Amniotic stem cell (primary cell): ENCODE measurements at places on chromosomes 1 and 21.
A peak's percentile ranks its signal among the peaks of the same experiment; 100 is the strongest.

DNA sequence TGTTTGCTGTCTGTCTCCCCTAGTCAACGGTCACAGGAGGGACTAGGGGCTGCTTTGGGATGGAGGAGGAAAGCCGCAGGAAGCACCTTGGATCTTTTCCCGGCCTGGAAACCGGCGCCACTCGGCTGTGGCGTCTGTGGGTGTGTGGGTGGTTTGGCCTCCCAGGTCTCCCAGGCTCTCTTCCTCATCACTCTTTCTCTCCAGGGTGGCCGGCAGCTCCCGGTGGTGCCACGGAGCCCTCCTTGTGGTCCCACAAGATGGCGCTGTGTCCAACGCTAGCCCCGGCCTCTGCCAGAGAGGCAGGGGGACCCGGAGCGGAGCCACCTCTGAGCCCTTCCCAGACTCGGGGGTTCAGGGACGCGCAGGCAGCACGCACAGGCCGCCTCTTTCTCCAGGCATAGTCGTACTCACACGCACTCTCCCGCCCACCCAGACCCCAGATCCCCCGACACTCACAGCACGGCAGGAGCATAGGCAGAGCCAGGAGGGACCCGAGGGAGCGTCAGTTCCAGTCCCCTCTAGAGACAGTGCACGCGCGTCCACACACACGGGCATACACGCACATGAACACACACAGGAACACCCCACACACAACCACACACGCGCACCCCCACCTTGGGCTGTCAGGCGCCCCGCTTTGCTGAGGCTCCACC, 31.2 kb downstream of the CDCP2 start:
- peak; percentile 14 for DNase-seq

GRCh38 chr1:202243006-202243405, 49.4 kb downstream of the LGR6 start:
- DNase-seq, result no peak

DNA sequence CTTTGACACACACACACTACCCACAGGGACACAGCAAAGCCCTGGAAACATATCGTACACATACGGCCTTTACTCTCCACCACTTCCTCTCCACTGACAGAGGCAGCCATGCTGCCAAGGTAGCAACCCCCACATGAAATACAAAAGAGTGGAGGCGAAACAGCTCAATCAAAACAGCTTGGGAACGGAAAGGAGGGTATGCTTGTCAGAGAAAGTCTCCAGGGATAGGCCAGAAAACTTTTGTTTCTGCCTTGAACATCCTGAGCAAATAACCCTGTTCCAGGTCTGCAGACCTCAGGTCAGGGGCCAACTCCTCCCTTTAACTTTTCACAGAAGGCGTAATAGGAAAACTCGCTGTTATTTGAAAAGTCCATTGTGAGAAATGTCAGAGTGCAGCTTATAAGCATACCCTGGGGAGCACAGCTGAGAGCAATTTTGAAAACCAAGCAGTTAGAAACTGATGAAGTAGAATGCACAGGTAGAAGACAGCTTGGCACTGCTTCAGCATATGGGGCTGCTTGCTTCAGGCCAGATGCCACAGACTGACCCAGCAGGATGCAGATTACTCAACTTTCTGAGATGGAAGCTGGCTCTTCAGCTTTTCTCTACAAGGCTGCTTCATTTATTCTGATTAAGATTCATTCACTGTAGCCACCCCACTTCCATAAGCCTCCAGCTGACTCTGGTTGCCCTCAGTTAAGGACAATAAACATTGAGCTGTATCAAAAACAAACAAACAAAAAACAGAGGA, 18.0 kb downstream of the KIAA0319L start:
- DNase-seq, result no peak

GRCh38 chr1:113048064-113048463, 24.9 kb upstream of the LRIG2 start:
- DNase-seq, result no peak

DNA sequence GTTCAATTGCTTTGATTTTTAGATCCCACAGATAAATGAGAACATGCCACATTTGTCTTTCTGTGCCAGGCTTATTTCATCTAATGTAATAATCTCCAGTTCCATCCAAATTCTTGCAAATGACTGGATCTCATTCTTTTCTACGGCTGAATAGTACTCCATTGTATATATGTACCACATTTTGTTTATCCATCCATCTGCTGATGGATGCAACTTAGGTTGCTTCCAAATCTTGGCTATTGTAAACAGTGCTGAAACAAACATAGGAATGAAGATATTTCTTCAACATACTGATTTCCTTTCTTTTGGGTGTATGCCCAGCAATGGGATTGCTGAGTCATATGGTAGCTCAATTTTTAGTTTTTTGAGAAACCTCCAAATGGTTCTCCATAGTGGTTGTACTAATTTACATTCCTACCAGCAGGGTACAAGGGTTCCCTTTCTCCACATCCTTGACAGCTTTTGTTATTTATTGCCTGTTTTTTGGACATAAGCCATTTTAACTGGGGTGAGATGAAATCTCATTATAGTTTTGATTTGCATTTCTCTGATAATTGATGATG, 344.4 kb downstream of the KCTD3 start:
- no peak for DNase-seq

DNA sequence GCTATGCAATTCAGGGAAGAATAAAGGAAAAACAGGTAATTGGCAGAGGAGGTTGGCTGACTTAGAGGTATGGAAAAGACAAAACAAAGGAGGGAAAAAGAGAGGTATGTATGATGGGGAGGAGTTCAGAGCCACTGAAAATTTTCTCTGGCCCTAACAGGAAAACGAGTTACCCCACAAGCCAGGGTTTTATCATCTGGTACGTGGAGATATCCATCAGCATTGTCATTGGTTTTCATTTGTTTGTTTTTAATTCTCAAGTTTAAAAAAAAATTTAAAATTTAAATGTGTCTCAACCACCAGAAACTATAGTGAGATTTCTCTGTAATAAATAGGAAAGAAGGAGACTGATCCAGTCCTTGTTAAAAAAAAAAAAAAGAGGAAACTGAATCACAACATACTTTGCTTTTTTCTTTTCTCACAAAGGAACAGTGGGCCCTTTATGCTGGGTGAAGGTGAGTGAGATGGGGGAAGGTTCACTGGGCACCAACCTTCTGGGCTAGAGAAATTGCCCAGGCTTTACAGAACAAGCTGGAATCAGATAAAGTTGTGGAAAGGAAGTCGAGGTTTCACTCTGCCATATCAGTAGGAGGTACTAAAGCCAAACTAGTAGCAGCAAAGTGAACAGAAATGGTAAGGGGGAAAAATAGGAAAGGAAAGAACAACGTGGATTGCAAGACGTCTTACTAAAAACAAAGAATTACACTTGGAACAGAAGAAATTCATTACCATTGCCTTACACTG, 2.7 kb downstream of the IFNAR2 start:
- no peak for DNase-seq

DNA sequence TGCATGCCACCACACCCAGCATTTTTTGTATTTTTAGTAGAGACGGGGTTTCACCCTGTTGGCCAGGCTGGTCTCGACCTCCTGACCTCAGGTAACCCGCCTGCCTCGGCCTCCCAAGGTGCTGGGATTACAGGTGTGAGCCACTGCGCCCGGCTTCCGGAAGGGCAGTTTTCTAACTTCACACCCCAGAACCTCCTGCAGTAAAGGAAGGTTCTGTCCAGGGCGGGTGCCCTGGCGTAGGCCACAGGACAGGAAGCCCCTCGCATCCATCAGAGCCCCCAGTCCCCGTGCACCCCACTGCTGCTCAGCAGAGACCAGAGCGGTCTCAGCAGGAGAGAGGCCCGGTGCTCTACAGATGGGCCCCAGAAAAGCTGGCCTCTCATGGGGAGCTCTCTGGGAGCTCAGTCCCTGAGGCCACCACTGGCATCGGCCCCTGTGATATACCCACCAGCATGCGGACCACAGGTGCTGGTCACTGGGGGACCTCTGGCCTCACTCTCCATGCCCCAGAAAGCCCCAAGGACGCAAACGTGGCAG, 4.1 kb upstream of the DNMT3L start:
- DNase-seq, result no peak

DNA sequence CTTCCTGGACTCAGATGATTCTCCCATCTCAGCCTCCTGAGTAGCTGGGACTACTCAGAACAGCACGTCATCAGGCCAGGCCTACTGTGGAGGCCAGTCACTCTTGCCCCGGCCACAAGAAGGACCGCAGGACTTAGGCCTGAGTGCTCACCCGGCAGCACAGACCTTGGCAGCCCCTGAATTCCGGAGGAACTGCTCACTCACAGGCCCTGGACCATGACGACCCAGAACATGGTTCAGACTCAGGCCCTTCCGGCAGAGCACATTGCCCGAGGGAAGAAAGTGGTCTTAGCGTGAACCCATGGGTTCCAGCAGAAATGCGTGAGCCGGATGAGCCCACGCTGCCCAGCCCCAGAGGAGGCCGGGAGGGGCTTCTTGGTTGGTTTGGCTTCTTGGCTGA, 177.3 kb upstream of the TMEM51 start:
- DNase-seq, result no peak

DNA sequence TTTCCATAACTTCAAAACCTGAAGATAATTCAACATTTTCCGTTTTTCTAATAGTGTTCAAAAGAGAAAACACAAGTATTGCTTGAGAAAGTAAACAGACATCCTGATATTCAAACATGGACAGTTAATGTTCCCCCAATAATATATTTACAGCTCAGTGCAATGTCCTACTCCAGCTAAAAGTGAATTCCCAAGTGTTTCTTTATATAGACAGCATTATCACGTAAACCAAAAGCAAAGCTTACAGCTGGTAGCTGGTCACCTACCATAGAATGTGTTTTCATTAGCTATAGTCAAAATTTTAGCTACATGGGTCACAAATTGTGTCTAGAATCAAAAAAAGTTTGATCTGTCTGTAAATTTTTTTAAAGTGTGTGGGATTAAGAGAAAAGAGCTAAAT, 34.9 kb downstream of the WLS start:
- no peak for DNase-seq

DNA sequence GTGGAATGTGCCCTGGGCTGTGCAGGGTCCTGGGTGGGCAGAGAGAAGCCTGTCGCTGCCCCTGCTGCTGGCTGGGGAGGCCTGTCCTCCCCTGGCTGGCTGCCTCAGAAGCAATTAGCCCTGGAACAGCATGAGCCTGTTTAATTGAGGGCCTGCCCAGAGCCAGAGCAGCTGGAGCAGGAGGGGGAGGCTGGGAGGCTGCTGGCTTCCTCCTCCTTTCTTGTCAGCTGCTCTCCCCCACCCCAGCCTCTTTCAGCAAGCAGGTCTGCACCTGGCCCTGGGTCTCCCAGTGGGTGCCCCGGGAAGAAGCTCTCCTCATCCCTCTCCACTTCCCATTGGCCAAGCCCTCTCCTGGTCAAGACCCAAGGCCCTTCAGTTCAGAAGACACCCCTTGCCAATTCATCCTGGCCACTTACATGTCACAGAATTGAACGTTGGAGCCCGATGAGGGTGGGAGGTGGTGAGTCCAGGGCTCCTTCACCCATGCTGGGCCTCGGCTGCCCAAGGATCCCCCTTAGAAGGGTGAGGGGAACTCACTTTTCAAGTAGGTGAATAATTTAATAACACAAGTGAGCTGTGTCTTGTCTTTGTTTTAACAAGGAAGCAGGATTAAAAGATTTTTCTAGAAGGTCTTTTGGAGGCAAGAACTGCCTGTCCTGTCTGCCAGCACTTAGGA, 13.2 kb downstream of the AMPD2 start:
- DNase-seq, result no peak

- DNase-seq, result no peak
These were observed 415.5 kb downstream of the RPS6KC1 start for GRCh38 chr1:213466541-213466940.

DNA sequence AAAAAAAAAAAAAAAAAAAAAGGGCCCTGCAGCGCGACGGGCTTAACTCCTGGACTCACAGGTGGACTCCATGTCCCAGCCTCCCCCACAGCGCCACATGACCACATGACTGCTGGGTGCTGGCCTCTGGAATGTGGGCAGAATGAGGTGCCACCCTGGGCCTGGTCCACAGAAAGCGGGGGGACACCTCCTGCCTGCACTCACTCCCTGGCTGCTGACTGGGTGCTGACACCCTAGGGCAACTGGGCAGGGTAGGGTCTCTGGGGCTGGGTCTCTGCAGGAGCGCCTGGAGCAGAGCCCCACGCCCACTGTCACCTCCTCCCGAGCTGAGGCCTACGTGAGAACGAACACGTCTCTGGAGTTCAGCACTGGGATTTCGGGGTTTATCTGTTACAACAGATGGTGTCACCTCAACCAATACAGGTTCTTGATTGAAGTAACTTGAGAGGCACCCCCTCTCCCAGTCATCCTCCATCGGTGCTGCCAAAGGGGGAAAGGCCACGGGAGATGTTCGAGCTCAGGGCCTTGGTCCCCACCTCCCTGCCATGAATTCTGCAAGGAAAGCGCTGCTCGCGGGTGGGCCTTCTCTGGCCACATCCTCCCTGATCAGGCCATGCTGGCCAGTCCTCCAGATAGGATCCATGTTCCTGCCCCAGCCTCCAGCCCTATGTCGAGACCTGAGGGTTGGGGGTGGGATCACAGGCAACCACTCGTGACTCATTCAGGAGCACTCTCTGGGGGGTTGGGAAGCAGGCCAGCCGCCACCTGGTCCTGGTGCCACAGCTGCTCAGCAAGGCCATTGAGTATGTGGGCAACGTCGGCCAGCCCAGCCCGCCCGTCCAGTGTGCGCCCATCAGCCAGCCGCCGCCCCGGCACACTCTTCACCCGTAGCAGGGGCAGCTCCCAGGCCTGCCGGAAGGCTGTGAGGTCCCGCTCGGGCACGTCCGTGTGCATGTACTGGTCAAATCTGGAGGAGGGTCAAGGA, 5.4 kb downstream of the CPLANE2 start:
- no peak for DNase-seq

DNA sequence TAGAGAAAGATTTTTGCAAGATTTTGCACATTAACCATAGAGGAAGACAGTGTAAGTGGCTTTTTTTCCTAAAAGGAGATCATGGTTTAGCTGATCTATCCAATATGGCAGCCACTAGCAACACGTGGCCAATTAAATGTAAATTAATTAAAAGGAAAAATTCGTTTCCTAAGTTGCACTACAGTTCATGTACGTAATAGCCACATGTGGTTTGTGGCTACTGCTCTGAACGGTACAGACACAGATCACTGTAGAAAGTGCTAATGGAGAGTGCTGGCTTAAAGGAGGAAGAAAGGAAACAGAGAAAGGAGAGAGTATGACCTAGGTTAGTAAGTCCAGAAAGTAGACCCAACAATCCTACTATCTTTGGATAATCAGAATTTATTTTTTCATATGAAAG, 170.8 kb downstream of the SIPA1L2 start:
- no peak for DNase-seq
